Activated T-cell treated with anti-CD3 and anti-CD28 coated beads for 24 hours (primary cell): ENCODE measurements at places on chromosomes 1 and 21.

DNA sequence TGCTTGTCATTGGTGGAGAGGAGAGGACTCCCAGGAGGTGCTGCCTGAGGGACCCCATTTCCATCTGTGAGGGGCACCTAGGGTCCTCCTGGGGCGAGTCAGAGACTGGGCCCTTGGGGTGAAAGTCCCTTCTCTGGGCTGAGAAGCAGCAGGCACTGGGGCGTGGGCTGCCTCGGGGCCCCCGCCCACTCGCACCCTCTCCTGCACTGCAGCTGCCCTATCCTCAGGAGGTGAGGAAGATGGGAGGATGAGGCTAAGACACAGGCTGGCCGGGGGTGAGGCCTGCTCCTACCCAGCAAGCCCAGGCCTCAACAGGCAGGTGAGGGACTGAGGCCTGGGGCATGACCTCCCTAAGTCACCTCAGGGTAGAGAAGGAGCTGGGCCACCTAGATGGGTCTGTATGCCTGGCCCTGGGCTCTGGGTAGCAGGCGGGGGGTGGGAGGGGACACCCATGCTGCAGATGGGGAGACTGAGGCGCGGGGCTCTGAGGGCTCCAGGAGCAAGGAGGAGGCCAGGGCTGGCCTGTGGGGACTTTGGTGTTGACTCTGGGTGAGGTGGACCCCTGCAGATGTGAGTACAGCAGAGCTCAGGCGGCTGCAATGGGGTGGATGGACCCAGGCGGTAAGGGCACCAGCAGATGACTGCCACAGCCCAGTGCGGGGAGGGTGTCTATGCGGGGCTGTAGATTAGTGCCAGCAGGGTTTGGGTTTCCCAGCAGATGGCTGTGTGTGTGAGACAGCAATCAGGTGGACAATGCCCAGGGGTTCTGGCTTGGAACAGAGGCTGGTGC lies 10.4 kb upstream of the ZNF669 start:
- no peak for DNase-seq

GRCh38 chr1:216815260-216816131 lies 92.3 kb upstream of the ESRRG start:
- DNase-seq, result no peak

- DNase-seq, result no peak
Observed at GRCh38 chr1:198102454-198102827, 54.4 kb upstream of the NEK7 start.

DNA sequence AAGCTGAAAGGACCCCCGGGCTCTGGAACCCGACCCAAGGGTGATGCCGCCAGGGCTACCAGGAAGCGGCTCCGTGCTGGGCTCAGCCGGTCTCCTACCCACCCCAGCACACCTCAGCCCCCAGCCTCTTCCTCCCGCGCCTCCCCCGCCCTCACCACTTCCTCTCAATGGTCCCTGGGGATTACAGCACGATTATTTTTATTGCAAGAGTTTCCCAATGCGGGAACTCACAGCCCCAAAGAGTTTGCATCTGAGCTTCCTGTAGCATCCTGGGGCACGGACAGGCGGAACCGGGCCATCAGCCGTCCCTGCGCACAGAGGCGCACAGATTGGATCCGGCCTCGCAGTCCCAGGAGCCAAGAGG lies 8.7 kb upstream of the SLX9 start:
- DNase-seq, result no peak

DNA sequence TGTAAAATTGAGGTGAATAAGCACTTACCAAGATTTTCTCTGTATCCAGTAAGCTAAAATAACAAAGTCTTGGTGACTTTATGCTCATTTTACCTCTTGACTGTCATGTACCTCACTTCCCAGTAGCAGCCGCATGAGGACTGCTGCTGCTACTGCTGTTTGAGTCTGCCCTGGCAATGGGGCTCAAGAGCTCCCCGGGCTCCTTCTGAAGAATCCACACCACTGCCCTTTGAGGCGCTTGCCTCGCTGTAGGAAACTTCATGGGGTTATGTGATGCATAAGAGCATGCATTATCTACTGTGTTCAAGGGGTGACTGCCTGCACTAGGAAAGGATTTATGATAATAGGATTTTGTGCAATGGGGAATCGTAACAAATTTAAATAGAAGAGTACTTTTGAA lies 113.5 kb downstream of the NTNG1 start:
- no peak for DNase-seq

- no peak for DNase-seq
Observed at GRCh38 chr1:43512681-43513080, 18.0 kb upstream of the PTPRF start.

GRCh38 chr1:23910144-23910543 lies 3.0 kb downstream of the CNR2 start:
- no peak for DNase-seq

GRCh38 chr1:113505357-113505756 lies 115.0 kb downstream of the MAGI3 start:
- no peak for DNase-seq

DNA sequence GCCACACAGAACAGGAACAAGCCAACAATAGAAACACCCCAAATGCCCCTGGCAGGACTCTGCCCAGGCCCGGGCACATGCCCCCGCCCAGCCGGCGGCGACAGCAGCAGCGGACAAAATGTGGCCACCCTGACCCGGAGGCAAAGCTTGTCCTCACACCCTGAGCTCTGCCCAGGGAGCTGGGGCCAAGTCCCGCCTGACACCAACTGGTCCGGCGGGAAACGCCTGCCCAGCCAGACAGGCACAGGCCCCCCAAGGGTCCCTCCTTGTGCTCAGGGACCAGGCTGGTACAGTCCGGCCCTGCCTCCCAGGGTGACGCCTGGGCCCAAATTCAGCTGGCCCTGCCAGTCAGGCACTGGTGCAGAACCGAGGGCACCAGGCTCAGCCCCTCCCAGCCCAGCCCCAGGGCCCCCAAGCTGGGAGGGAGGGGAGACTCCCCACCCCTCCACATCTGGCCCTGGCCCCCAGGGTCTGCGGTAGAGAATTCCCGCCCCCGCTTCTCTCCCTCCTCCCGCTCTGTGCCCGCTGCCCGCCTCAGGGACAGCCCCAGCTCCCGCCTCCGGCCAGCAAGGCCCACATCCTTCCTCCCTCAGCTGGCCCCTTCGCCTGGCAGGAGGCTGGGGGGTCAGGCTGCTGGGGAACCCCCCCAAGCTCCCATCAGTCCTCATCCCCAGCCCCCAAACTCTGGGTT lies 2.0 kb downstream of the AHDC1 start:
- no peak for DNase-seq

- DNase-seq, result no peak
Observed at GRCh38 chr1:201184307-201185122, 6.1 kb upstream of the IGFN1 start.

- DNase-seq, result no peak
Observed at GRCh38 chr1:228346731-228347130, 59.9 kb downstream of the TRIM11 start.

DNA sequence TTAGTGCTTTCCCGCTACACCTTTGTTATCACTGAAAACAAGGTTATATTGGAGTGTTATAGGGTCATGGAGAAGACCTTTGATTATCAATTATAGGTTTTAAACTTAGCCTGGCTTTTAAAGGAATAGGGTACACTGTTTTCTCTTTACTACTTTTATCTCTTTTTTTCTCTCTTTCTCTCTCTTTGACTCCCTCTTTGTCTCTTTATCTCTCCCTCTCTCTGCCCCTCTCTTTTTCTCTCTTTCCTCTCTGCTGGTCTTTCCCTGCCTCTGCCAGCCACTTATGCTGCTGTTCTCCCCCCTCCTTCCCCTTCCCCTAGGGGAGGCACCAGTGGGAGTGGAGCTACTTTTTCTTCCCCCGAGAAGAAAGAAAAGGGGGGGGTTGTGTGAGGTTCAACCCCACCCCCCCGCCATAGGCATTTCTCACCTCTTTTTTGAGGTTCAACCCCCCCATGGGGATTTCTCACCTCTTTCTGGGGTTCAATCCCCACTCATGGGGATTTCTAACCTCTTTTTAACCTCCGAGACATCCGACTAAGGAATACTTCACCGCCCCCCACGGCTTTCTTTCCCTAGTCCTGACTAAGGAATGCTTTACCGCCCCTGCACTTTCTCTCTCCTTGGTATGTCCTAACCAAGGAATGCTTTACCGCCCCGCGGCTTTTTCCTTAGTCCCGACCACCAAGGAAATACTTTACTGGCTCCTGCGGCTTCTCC lies 17.2 kb upstream of the ZBTB8B start:
- DNase-seq, result no peak

GRCh38 chr1:2446861-2447260 lies 29.2 kb upstream of the PLCH2 start:
- no peak for DNase-seq

- DNase-seq, result no peak
Observed at GRCh38 chr1:9161963-9162362, 33.1 kb upstream of the GPR157 start.

GRCh38 chr1:109891930-109892329 lies 18.7 kb upstream of the CSF1 start:
- no peak for DNase-seq

DNA sequence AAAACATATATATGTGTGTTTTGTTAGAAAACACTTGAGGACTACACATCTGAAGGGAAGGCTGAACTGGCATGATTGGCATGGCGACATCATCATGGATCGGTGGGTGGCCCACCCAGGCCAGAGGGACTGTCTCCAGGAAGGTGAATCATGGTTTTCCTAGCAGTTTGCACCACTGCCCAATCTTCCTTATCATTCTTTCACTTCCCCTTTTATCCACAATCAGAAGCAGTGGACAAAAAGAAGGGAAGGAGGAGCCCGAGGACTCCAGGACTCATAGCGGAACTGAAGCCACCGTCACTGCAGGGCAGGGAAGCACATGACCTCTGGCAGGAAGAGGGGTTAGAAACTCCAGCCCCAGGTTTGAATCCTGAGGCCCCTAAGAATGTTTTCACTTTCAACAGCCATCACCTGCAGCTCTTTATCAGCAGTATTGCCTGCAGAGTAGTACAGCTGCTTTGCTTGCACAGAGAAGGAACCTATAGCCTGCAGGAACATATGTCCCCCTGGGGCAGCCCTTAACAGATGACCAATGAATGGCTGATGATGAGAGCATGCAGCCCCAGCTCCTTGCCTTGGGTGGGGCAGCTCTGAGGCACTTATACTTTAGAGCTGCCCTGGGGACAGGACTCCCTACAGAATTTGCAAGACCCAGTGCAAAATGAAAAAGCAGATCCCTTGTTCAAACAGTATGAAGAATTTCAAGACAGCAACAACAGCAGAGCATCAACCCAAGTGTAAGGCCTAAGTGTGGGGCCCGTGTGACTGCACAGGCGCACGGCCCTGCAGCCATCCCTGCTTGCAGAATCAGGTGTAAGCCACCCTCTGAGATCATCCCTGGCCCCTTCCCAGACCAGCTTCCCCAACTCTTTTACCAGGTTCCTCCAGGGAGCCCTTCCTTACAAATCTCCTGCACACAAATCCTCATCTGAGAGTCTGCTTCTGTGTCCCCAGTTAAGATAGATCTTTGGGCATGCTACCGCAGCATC lies 241.8 kb upstream of the IRF2BP2 start:
- no peak for DNase-seq

DNA sequence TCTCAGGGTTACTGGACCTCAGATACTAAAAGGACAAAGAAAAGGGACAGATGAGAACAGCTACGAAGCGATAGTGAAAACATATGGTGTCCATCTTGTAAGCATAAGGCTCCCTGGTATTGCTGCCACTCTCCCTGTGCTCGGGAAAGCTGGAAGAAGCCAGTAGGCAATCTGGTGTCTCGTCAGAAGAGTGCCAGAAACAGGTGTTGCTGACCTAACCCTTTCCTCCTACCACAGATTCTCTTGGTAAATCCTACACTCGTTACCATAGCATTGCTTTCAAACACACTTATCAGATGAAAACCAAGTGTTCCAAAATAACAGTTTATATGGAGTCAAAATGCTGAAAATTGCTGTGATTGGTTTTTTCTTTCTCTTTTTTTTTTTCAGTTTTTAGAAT lies 146.3 kb downstream of the NRIP1 start:
- no peak for DNase-seq

DNA sequence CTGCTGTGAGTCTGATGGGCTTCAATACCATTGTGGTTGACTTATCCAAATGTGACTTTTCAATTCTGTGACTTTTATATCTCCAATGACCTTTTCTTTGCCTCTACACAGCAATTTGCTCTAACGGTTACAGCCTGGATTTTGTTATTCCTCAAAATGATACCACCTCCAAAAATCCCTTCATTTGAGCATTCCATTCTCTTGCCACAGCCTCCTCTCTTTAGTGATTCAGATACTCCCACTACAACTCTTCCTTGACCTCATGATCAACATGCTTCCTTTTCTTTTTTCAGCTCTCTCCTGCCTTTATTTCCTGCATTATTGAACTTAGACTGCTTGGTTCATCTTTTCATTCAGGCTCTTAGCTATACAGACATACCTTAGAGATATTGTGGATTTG lies 16.6 kb upstream of the IL19 start:
- DNase-seq, result no peak

DNA sequence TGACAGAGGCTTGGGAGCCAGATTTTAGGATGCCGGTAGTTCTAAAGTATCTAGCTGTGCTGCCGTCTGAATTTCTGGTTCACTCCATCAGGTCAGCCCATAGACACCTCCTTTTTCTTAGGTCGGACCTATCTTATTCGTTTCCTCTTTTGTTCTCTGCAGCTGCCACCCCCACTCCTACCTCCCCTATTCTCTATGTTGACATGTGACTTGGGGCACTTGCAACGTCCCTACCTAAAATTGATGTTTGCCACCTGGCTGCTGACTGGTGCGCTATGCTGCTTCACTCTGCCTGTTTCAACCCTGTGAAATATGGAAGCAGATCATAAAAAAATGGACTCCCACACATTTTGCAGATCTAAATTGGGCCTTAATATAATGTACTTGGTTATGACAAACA lies 55.3 kb downstream of the PBX1 start:
- no peak for DNase-seq

- DNase-seq, result no peak
Observed at GRCh38 chr1:25683731-25684130, 67.1 kb downstream of the MAN1C1 start.

GRCh38 chr1:213055767-213056166 lies 4.7 kb downstream of the RPS6KC1 start:
- no peak for DNase-seq

DNA sequence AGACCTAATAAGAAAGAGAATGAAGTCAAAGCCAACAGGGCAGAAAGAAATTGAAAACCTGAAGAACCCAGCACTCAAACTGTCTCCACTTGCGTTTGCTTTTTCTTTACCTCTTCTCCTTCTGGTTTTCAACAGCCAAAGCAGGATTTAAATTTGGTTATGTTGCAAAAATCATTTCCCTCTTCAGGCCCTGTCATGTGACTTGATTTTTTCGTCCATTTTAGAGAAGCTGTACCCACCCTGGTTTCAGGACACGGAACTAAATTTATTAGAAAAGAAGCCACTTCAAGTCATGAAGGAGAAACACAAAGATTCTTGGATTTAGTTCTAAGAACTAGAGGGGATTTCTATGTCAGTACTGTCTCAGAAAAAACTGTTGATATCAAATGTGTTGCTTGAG lies 1.0 kb upstream of the SYNJ1 start:
- DNase-seq, result no peak

DNA sequence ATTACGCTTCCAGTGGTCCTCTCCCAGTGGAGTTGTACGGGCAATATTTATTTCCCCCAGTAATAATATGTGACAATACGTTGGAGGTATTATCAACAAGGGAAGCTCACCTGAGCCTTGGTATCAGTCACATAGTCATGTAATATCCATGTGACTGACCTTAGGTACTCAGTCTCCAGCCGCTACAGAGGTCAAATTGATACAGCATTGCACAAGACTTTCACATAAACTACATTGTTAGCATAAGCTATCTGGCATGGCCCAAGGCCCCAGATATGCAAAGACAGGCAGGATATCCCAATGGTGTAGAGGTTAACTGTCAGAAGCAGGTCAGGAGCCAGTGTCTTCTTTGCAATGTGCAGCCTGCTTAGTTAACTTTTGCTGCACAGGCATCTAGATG lies 15.3 kb upstream of the CHIT1 start:
- no peak for DNase-seq
